ENCODE measurements at places on chromosomes 4 and X. TPM values are rescaled to one million over a fixed set of nuclear protein-coding genes. Genes with fewer than 3 reads are reported as not detected.

Gene ALB
- total RNA-seq: 0.41 TPM

Gene TBX22
- total RNA-seq: 46.5 TPM

Gene ATRX
- total RNA-seq: 49.3 TPM

DNA sequence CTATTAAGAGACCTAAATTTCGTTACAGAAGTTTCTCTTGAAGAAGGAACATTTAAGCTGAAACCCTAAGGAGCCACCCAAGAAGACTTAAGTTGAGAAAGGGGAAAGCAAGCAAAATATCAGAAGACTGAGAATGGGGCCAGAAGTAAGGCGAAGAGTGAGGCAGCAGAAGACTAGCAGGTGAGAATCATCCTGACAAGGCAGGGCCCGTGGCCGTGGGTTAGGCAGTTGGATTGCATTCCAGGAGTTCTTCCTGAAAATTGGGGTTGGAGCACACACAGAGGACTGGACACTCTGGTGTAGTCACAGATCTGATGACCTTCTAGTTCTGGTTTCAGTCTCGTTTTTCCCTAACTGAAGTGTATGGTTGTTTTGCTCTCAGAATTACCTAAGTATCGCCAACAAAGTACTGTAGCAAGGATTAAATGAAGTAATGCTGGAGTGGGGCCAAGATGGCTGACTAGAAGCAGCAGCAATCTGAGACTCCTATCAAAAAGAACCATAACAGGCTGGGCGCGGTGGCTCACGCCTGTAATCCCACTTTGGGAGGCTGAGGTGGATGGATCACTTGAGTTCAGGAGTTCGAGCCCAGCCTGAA is 94.4 kb upstream of the GUCY1A1 start:
- no peak overlapping the region for H3K4me3 ChIP-seq
- H3K4me1 ChIP-seq: no peaks in the 10 kb centered on the region
- DNase-seq: no peak

- H3K36me3 ChIP-seq: no peaks in the 10 kb centered on the region
- H3K27me3 ChIP-seq: no peaks in the 10 kb centered on the region
- no peak overlapping the region for H3K27ac ChIP-seq
Observed at GRCh38 chr4:53064609-53065008, 202.5 kb downstream of the RASL11B start.

GRCh38 chrX:1895583-1895982 is 280.7 kb downstream of the ASMT start:
- DNase-seq: no peak
- H3K4me1 ChIP-seq: no peaks in the 10 kb centered on the region
- no peak overlapping the region for H3K4me3 ChIP-seq
- H3K27me3 ChIP-seq: no peaks in the 10 kb centered on the region
- no peaks in the 10 kb centered on the region for H3K36me3 ChIP-seq

DNA sequence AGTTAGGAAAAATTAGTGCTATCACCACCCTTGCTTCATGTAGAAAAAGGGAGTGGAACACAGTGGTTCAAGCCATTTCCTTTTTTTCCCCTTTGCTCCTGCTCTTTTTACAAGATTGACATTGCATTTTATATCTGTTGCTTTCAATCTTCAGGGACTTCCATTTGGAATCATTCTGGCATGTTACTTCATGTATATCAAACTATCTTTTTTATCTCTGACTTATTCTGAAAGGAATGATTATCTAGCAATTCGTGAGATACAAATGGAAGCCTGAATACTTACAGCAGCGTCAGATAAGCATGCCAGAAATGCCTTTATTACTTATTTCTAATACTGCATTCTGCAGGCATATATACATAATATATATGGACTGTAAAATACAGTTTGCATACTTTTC is 20.4 kb downstream of the ADGRL3 start:
- H3K27me3 ChIP-seq: no peaks in the 10 kb centered on the region
- H3K4me3 ChIP-seq: no peak overlapping the region
- H3K27ac ChIP-seq: no peak overlapping the region
- H3K36me3 ChIP-seq: no peaks in the 10 kb centered on the region

GRCh38 chr4:56424697-56425514 is 10.5 kb downstream of the PPAT start:
- no peak overlapping the region for H3K4me3 ChIP-seq
- DNase-seq: peak; percentile 32
- H3K36me3 ChIP-seq: no peaks in the 10 kb centered on the region
- H3K27ac ChIP-seq: no peak overlapping the region
- no peaks in the 10 kb centered on the region for H3K4me1 ChIP-seq

Data from prostate gland (tissue), 2 donors.